ENCODE measurements at places on chromosomes 2 and 18.

DNA sequence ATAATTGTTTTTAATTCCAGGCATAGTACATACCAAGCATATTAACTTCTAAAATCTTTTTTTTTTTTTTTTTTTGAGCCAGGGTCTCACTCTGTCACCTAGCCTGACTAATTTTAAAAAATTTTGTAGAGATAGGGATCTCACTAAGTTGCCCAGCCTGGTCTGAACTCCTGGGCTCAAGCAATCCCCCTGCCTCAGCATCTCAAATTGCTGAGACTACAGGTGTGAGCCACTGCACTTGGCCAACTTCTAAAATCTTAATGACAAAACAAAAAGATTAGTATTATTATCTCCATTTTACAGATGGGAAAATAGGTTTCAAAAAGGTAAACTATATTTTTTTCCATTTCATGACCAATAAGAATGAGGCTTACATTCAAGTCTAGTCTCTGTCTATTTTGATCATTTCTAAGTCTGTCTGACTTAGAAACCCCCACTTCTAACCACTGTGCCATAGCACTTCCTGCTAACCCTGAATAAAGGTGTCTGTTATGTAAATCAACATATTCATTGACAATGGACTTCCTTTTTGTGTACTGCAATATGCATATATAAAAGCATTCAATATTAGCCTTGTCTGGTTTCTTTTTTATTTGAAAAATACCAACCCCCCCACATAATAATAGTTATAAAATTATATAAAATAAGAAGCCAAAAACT lies 28.7 kb upstream of the ZEB2 start:
- no peak for DNase-seq

DNA sequence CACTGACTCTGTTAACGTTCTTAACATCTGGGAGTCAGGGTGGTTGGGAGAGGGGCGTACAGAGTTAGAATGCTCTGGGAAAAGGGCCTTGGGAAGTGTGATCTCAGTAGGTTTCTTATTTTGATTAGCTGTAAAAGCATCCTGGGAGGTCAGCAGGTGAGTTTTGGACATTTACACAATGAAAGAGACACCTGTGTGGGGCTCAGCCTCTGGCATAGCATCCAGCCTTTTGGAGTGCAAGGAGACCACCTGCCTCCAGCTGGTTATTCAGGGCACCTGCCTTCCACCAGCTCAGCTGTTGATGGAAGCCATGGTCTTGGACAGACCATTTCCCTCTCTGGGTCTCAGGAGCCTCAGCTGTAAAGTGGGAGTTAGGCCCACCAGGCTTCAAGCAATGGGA lies 49.7 kb downstream of the ACAA2 start:
- no peak for DNase-seq

DNA sequence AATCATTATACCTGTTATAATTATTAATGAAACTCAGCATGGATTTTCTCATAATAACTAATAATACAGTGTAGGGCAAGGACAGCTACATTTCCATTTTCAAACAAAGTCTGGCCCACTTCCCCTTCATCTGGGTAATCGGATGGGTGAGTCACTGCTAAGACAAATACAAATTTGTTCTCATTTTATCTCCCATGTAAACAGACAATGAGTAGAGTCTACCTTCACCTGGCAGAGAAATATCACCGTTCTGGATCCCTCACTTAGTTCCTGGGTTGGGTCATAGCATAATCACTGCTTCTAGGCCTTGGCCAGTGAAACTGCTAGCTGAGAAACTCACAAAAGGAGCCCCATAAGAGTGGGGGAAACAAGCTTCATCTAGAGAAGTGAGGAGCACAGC lies 9.2 kb downstream of the CNTNAP5 start:
- no peak for DNase-seq

DNA sequence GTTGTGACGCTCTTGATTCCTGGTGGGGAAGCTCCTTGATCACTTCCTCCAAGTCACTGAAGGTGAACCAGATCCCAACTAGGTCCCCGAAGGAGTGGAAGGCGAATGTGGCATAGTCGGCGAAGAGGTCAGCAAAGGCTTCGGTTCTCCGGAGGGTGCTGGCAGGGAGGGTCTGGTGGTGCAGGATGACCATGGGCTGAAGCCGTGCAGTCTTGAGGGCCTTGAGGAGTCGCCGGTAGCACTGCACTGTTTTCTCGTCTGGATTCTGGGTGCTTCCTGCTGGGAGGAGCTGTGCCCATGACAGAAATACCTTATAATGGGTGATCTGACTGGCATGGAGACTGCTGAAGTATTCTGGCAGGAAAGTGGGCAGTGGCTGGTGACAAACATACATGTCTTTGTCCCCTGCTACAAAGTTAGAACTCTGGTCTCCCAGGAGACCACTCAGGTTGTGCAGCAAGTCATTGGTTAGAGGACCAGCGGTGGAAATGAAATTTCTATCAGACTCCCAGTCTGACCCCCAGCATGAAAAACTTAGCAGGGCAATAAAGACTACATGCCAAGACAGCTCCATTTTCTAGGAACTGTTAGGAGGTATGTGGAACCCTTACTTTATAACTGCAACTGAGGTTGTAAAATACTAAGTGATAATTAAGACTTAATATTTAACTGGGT lies at the start of gene LCT:
Gene LCT (minus strand): TSS at position 589 of the 675 bp plus-strand sequence. CDS start 15 bp downstream, at position 574.
- DNase-seq: no peak

DNA sequence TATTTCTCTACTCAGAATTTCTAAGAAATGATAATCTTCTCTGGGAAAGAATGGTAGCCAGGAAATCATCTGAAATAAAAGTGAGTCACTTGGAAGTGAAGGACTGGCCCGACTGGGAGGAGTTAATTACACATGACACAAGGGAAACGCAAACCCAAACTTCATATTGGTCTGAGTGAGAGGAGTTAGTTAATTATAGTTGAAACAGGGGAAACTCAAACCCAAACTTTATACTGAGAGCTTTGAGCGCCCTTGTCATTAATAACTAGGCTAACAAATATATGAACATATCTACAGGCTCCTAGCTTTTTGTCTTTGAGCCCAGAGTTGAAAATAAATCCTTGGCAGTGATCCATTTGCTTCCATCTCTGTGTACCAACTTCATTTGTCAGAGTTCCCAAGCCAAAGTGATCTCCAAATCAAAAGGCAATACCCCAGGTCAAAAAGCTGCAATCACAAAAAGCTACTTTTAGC lies 187.8 kb upstream of the COL3A1 start:
- no peak for DNase-seq

Measured in NT2/D1 (cell line).